Smooth muscle cell of the pulmonary artery (primary cell): ENCODE measurements at places on chromosomes 6 and 20. TPM values are rescaled to one million over a fixed set of nuclear protein-coding genes. Genes with fewer than 3 reads are reported as not detected.

HLA-DOB gene
- total RNA-seq: 0.10 and 0.20 TPM in 2 replicates

COL21A1 gene
- 1.6 and 23.1 TPM in 2 replicates for total RNA-seq

ECT2L gene
- 0.07 TPM in 1 of 2 replicates, not detected in the other for total RNA-seq

UNC5CL gene
- total RNA-seq: under 0.01 and 0.07 TPM in 2 replicates
